ENCODE measurements at places on chromosomes 16 and 17. TPM values are rescaled to one million over a fixed set of nuclear protein-coding genes. Genes with fewer than 3 reads are reported as not detected.
A peak's percentile ranks its signal among the peaks of the same experiment; 100 is the strongest.

- no peak for DNase-seq
Measured at GRCh38 chr17:1726626-1727257, 2.2 kb downstream of the WDR81 start.

- no peak for DNase-seq
Measured at GRCh38 chr16:4232541-4233386, 9.1 kb downstream of the SRL start.

DNA sequence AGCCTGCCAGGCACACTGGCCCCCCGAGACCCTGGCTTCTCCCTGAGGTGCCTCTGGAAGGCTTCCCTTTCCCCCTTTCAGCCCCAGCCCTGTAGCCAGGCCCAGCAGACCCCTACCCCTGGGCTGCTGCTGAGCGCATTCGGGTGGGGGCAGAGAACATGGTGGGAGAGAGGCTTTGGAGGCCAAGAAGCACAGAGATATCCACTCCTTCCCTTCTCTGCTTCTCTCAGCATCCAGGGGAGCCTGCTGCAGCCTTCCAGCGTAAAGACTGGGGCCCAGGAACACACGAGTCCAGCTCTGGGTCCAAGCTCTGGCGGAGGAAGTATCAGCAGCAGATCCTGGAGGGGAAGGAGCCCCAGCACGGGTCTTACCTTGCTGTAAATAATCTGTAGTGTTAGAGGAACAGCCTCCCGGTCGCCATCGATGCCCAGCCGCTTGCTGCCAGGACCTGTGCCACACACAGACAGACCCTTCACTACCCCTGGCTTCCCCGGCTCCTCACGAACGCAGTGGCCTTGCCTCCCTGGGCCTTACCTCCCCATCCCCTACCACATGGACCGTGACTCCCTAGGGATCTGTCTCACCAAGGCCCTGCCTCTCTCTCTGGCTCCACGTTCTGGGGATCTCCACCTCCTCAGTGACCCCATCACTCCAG is 17.0 kb upstream of the PIK3R6 start:
- no peak for DNase-seq

GRCh38 chr16:85616607-85617321 is 3.6 kb downstream of the GSE1 start:
- DNase-seq, result no peak

- DNase-seq, result no peak
Measured at GRCh38 chr17:76121932-76122430, 18.4 kb upstream of the EXOC7 start.

- DNase-seq, result no peak
Measured at GRCh38 chr17:18257982-18258355, 569 bp downstream of the FLII start.

- no peak for DNase-seq
Measured at GRCh38 chr16:57711346-57711745, 16.7 kb downstream of the DRC7 start.

DNA sequence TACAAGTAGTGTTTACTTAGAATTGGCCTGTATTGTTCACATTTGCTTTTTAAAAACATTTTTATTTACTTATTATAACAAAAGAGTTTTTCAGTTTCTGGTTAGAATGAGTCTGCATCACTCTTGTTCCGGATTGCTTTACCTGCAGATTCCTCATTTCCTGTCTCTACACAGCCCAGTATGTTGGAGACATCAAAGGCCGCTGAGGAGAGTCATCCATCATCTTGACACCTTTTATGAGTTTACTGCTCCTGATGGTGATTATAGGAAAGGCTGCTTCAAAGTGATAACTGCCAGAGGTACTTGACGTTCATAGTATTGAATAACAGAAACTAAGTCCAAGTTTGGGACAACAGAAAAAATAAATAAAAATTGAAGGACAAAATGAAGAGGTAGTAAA is 490.5 kb upstream of the CA10 start:
- peak; percentile 3 for DNase-seq

- no peak for DNase-seq
Measured at GRCh38 chr16:88692861-88693260, 6.6 kb upstream of the SNAI3 start.

- no peak for DNase-seq
Measured at GRCh38 chr16:75114179-75114945, 2.2 kb downstream of the LDHD start.

DNA sequence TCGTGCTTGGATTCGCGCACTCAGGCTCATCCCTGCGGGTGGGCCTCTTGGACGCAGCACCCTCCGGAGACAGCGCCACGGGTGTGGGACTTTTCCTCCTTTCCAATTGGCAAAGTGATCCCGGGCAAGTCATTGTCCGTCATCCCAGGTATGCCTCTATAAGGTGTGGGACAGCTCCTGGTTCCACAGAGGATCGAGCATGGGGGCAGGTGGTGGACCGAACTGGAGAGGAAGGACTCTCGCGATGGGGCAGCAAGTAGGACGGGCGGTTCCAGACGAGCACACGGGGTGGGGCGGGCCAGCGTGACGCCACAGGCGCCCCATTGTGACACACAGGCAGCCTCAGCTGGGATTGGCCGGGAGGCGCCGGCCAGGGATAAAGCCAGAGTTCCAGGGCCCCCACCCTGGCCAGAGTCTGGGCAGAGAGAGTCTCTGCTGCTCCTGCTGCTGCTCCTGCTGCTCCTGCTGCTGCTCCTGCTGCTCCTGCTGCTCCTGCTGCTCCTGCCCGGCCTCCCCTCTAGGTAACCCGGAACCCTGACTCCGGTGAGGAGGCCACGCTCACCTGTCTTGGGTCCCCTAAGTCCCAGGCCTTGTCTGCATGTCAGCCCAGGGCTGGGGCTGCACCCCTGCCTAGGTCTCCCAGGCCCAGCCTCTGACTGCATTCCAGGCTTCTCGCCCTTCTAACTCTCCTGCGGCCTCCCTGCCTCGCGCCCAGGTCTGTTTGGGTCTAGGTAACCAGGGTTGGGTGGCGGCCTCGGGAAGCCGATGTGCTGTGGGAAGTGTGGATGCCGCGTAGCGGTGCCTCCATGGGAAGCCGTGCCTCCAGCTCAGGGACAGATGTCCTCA is 38.5 kb upstream of the SLC47A1 start:
- DNase-seq, result no peak

DNA sequence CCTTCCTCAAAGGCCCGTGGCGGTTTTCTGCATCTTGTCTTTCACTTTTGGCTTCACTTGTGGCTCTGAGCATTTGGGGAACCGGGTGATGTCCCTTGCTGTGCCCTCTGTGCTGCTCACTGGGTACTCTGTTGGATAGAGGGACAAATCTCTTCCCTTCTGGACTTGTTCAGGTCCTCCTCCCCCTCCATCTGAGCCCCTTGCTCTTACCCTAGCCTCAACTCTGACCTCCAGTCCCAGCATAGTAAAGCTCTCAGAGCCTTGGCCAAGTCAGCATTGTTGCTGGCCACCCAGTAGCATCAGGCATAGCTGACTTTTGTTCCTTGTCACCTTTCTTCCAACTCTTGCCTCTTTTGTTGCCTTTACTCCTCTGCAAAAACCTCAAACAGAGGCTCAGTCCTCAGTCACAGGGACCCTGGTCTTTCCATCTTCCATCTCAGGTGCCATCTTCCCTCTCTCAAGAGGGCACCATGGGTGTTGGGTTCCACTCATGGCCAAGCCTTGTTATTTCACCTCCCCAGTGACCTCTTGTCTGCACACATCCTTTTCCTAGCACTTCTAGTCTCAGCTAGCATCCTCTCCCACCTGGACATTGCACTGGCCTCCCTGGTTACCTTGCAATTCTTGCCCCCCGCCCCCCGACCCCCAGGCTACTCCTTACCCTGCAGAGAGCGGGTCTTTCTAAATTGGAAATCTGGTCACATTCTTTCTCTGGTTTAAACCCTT is 393 bp upstream of the PSMB10 start:
- no peak for DNase-seq

GRCh38 chr16:67509016-67509415 is 19.6 kb upstream of the RIPOR1 start:
- DNase-seq, result no peak

- DNase-seq, result no peak
Measured at GRCh38 chr16:77043076-77043475, 147.9 kb upstream of the MON1B start.

GRCh38 chr17:12136646-12137045 is 116.0 kb downstream of the MAP2K4 start:
- no peak for DNase-seq

- no peak for DNase-seq
Measured at GRCh38 chr17:67993998-67994361, 2.3 kb downstream of the C17orf58 start.

DNA sequence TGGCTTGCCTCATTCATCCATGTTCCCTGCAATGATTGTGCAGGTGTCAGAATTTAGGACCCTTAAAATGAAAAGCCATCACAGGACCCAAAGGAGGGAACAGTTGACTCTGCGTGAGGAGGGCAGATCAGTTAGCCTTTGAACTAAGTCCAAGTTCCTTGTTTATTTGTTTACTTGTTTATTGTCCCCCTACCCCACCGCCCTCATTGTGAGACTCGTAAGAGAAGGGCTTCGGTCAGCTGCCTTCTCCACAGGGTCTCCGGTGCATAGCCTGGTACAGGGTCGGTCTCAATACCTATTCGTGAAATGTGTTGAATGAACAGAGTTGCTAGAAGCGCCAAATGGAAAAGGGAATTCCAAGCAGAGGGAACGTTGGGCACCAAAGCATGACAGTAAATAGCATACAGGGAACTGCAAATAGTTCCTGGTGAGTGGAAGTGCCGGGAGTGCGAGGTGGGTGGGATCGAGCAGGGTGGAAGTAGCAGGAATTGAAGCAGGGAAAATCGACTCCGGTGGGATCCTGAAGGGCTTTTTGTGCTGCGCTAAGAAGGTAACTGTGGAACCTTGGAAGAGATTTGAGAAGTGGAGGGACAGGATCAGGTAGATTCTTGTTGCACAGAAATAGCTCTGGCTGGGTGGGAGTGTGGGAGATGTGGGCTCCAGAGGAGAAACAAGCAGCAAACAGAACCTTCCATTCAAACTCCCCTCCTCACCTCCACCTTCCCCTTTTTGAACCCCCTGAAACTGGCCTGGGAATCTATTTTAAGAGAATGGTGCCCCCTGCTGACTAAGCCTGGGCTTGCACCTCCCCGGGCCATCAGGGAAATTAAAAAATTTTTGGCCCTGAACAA is 12.7 kb downstream of the SLC35B1 start:
- no peak for DNase-seq

DNA sequence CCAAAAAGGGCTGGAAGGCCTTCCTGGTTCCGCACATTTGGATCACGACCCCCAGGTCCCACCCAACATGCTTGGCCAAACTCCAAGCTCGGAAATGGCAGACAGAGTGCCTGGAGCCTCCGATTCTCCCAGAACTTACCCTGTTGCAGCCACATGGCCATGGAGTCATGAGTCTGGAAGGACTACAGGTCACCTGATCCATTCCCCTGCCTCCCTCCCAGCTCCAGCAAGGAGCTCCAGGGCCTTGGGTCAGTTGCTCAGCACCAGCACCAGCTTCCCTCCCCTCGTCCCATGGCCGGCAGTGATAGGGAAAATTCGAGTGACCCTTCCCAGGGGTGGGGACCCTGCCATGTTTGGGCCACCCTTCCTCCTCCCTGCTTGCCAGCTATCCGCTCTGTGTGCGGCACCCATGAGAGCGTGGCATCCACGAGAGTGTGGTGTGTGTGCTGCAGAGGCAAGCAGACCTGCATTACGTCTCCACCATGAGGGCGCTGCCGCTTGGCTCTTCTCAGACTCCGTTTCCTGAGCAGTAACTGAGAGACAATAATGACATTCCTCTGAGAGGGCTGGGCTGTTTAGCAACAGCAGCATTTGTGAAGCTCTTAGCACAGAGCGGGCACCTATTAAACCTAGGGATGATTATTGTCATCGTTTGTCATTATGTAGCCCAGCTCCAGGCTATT is 21.3 kb upstream of the RPL38 start:
- no peak for DNase-seq

DNA sequence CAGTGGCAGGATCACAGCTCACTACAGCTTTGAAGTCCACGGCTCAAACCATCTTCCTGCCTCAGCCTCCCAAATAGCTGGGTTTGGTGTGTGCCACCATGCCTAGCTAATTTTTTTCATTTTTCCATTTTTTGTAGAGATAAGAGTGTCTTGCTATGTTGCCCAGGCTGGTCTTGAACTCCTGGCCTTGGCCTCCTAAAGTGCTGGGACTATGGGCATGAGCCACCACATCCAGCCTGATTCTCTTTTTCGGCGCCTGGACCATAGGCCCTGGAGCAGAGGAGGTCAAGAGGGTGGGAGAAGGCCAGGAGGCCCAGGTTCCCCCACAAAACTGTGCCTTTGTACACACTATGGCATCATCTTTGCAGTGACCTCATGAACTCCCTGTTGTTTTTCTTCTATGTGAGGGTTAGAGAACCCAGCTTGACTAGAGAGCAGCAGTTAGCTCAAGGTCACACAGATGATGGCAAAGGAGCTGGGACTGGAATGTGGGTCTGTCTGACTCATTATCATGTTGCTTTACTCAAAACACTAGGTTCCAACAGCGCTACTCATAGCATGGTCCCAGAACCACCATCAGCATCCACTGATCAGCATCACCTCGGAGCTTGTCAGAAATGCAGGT is 16.3 kb downstream of the SCN4A start:
- DNase-seq, result no peak

- no peak for DNase-seq
Measured at GRCh38 chr17:29968271-29968670, 26.8 kb downstream of the EFCAB5 start.

DNA sequence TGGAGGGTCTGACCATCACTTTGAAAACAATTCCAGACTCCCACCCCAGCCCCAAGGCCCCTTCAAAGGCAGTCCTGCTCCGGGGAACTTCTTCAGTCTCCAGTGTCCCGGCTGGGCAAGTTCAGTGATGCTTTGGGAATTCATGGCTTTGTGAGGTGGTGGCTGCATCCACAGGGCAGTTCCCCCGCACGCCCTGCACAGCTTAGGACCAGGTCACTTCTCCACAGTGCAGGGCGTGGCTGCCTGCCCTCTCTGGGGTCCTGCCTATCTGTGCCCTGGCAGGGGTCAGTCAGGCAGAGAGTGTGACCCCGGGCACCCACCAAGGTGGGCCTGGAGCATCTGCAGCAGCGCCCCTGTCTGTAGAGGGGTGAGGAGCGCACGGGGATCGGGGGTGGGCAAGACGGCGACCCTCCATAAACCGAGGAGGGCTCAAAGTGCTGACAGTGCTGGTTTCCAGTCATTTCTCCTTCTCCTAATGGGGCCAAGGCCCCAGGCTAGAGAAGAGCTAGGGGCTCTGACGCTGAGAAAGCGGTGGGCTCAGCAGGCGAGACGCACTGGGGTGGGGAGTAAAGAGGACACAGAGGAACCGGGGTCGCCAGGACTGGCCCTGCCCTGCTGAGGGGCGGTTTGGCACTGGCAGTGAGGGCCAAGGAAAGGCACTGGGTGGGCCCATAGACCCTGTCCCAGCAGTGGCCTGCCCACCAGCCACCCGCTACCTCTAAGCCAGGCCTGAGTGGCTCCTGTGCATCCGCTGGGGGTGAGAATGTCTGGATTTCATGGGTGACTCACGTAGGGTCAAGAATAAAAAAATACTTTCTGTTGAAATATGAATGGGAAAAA is 4.2 kb upstream of the ARHGAP27 start:
- DNase-seq, result no peak

- DNase-seq, result no peak
Measured at GRCh38 chr16:58433569-58433951, 41.3 kb downstream of the GINS3 start.

Gene OSGIN1
- 0.41 TPM for polyA plus RNA-seq

Gene ENPP7
- polyA plus RNA-seq, result 2.6 TPM

Gene CES2
- 42.5 TPM for polyA plus RNA-seq

Gene GRAP
- polyA plus RNA-seq, result 6.2 TPM

Gene HOXB1
- 0.17 TPM for polyA plus RNA-seq

Gene MYOCD
- polyA plus RNA-seq, result 6.3 TPM

Gene AP1G1
- polyA plus RNA-seq, result 65.7 TPM

Gene PYY
- polyA plus RNA-seq, result 0.33 TPM

Gene C16orf74
- 2.8 TPM for polyA plus RNA-seq

Gene TLCD3B
- polyA plus RNA-seq, result 1.8 TPM

Gene SLC52A1
- polyA plus RNA-seq, result 0.51 TPM

Gene SULT1A4
- 18.9 TPM for polyA plus RNA-seq

Gene EXOC3L1
- 7.8 TPM for polyA plus RNA-seq

Gene HS3ST3B1
- 25.0 TPM for polyA plus RNA-seq

Gene KRT27
- polyA plus RNA-seq, result not detected
